Progenitor cell of endocrine pancreas (in vitro differentiated cells): ENCODE measurements at places on chromosomes 13 and 19. TPM values are rescaled to one million over a fixed set of nuclear protein-coding genes. Genes with fewer than 3 reads are reported as not detected.

DNA sequence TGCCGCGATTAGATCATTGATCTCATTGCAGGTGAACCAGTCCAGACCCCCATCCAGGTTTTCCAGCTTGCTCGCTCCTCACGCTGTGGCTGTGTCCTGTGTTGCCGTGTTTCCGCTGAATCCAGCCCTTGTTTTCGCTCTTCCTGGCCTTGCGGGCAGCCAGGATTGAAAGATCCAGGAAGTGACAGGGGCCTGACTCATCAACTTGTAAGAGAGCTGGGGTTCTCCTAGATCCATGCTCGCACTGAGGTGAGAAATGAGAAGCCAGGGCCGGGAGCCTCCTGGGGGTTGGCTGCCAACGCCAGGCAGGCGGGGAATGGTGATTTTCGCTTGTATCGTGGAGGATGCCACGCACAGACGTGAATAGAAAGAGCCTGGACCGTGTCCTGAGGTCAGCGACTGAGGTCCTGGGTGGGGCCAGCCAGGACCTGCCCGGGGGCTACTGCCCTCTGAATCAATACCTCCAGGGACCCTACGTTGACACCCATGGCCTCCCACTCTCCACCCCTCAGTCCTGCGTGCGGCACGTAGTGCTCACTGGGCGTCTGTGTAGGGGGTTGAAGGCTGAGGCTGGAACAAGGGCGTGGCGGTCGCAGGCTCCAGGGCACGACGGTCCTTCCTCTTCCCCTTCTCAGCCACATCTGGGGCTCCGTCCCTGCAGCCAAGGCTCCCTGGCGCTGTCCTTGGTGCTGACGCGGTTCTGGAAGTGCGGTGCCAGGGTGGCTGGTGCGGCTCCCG is 7.3 kb upstream of the PTPRH start:
- DNase-seq, result peak; percentile 84

GRCh38 chr19:39319892-39320248 is 793 bp downstream of the LRFN1 start:
- DNase-seq, result no peak

GRCh38 chr19:926323-926588 is 421 bp downstream of the ARID3A start:
- DNase-seq, result no peak

GRCh38 chr19:7287722-7288121 is 6.5 kb downstream of the INSR start:
- DNase-seq, result no peak

DNA sequence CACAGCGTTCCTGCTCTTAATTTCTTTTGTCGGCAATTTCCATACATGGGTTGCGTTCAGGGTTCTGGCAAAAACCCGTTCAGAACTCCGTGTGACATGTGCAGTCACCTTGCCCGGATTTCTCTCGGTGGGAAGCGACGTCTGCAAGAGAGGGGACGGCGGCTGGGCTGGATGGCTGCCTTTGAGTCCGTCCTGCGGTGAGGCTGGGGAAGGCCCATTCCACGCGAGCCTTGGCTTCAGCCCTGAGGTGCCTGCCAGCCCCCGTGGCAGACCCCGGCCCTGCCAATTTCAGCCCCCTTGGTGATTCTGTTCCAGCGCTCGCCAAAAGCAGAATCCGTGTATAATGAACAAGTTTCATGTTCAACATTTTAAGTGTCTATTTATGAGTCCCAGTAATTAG is 72.6 kb upstream of the TSHZ3 start:
- no peak for DNase-seq

DNA sequence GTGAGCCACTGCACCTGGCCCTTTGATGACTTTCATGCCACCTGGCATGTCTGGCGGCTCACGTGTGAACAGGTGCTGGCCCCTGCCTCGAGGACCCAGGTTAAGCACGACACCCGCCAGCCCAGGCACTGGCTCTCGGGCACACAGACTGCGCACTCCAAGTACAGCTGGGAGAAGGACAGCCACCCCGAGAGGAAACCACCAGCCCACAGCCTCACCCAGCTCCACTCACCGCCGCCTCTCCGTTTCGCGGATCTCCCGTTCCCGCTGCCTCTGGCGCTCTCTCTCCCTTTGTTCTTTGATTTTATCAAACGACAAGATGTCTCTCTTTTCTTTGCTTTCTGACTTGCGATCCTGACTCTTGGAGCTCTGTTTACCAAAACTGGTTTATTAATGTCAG is 27.4 kb upstream of the TINCR start:
- no peak for DNase-seq

DNA sequence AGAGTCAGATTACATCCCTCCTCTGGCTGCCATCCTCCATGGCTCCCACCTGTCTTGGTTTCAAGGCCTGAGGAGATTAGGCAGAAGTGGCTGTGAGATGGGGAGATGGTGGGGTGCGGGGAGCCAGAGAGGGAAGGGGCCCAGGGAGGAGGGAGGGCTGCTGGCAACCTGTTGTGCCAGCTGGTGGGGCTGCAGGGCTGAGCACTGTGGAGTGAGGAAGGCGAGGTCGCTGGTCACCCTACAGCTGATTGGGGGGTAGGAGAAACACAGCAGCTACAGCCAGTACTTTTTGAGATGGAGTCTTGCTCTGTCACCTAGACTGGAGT is 48.3 kb downstream of the CD320 start:
- DNase-seq, result no peak

DNA sequence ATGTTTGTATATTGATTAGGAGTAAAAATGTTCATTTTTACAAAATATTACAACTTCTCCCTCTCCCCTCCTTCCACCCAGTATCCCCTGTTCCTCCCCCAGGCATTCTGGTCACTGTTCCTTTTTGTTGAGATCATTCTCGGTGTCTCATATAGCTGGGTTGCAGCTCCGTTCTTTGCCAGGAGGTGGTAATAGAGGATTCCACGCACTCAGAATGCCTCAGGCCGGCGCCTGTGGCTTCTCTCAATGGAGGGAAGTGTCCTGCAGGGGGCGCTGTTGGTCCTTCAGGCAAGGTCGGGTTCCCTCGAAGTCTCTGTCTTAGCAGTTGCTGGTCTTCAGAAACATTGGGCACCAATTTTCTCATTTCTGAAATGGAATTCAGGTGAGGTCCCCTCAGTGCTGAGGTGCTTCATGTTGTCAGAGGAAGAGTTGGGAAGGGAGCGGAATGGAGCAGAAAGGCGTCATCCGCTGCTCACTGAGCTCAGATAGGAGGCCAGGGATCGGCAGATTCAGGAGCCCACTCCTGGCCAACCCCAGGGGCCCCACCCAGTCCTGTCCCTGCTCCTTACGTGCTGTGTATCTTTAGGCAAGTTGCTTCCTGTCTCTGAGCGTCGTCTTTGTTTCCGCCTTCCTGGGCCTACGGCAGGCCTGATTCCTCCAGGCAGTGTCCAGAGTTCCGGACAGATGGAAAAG is 10.3 kb upstream of the GARIN5A start:
- no peak for DNase-seq

GRCh38 chr19:33462112-33462791 is 59.3 kb downstream of the PEPD start:
- no peak for DNase-seq

- DNase-seq, result no peak
These were observed 699 bp downstream of the IFNL1 start for GRCh38 chr19:39296906-39297305.

GRCh38 chr13:51539887-51540286 is 44.4 kb upstream of the WDFY2 start:
- no peak for DNase-seq

GRCh38 chr19:7734220-7735203 is 2.6 kb upstream of the CLEC4G start:
- no peak for DNase-seq

GRCh38 chr19:51372649-51373504 is at the start of gene NKG7:
TSS of gene NKG7 (minus strand) at chr19:51372654. CDS start at chr19:51372535, 119 bp downstream.
- no peak for DNase-seq

DNA sequence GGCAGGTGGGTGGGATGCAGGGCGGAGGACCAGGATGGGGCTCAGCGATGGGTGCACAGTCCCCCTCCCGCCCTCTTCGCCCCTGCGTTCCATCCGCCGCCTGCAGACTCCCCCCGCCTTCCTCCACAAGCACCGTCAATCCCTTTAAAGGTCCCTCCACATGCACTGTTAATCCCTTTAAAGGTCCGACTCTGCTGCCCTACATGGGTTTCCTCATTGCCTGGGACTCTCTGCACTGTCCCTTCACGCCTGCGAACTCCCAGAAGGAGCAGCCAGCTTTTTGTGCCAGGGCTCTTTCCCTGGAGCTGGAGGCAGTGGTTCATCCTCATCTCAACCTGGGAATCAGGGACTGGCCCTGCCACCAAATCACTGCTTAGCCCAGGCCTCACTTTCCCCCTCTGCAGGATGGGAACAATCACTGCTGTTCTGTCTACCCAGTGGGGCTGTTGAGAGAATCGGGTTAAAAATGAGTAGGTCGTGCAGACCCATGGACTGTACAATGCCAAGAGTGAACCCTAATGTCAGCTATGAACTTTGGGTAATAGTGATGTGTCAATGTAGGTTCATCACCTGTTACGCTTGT is 20.4 kb downstream of the ZNF574 start:
- no peak for DNase-seq

- DNase-seq, result no peak
These were observed 21.2 kb downstream of the RCN3 start for GRCh38 chr19:49549045-49549444.

DNA sequence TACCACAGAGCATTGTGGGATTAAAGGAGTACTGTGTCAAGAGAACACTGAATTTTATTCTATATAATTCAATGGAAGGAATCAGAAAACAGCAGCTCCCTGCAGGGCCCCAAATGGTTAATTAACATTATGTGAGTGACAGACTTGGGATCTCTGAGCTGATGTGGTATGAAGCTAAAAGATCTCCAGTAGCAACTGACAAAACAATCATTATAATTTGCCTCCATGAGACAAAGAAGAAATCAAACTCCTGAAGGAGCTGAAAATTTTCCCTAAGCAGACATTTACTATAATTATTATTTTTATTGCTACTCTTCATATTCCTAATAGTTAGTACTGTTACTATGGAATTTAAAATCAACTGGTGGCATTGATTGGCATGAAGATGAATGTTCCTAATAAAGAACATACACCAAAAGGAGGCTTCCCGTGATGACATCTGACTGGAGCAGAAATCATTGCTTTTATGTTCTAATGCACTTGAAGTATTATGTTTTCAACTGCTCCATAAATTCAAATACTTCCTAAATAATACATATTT is 28.8 kb upstream of the RFC3 start:
- no peak for DNase-seq

GRCh38 chr19:23093832-23094231 is 23.0 kb upstream of the ZNF730 start:
- no peak for DNase-seq

DNA sequence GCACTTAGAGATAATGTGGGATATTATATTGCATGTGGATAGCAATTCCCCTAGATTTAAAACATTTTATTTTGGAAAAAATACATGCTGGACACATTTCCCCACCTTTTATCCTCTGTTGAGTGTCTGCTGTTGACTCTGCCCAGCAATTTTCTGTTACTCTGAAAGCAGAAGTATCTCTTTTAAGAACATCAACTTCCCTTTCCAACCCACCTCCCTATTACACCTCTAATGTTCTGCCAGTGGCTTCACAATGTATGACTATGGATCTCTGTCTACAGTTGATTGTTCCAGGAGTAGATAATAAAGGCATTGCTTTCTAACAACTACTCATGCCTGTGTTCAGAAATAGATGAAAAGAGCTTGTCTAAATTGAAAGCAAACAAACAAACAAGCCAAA is 754.8 kb upstream of the SLITRK6 start:
- no peak for DNase-seq

- no peak for DNase-seq
These were observed 18.5 kb downstream of the RFX2 start for GRCh38 chr19:6091771-6092291.

GRCh38 chr19:12647490-12648071 is 19.0 kb downstream of the MAN2B1 start:
- DNase-seq, result no peak

DNA sequence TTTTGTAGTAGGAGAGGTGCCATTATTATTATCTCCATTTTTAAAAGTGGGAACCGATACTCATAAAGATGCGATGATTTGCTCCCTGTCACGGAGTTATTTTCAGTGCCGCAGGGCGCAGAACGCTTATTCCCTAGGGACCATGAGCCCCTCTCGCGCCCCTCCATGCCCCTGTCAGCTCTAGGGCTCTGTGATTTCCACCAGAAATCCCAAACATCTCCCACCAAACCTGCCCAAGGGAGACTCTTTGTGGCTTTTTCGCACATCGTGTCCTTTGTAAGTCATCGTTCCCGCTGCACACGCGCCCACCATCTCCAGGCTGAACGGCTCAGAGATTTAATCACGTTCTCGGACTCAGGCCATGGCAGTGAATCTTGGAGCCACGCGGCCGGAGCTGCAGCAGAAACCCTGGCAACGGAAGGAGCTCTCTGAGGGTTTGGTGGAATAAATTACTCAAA is 105.1 kb downstream of the DNAJC15 start:
- no peak for DNase-seq

- no peak for DNase-seq
These were observed 75.1 kb downstream of the SLC15A1 start for GRCh38 chr13:98677398-98677797.

- DNase-seq, result no peak
These were observed 32.8 kb downstream of the IGFL2 start for GRCh38 chr19:46180701-46181387.

DNA sequence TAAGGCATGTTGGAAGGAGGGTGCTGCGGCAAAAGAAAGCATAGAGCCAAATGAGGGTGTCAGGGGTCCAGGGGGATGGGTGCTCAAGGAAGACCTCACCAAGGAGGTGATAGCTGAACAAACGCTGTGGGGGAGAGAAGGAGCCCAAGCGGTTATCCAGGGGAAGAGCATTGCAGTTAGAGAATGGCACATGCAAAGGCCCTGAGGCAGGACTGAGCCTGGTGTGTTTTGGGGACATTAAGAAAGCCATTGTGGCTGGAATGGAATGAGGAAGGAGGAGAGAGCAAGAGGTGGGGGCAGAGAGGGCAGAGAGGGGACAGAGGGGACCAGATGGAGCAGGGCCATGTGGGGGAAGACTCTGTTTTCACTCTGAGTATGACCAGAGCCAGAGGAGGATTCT is 6.1 kb upstream of the MYH14 start:
- no peak for DNase-seq

- no peak for DNase-seq
These were observed 254.1 kb upstream of the SOX21 start for GRCh38 chr13:94966422-94966955.

DNA sequence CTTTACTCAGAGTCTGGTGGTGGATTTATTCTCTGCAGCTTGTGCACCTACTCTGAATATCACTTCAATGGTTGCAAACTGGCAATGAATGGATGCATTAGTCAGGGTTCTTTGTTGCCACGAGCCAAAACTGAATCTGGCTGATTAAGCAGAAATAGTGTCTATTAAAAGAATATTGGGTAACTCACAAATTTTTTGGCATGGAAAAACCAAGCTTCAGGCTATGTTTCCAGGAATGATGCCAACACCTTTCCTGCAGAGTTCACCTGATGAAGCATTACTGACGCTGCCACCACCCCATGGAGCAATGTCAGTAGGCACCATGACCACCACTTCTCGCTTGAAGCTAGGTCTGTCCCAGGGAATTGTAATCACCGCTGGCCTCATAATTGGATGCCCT is 597.8 kb upstream of the SLC10A2 start:
- DNase-seq, result no peak

PRR22 gene
- 5.8 and 5.9 TPM in 2 replicates for total RNA-seq

ZNF285 gene
- 13.1 and 14.3 TPM in 2 replicates for total RNA-seq

ETV2 gene
- 1.0 and 1.3 TPM in 2 replicates for total RNA-seq

ZNF575 gene
- total RNA-seq, result 0.60 and 0.74 TPM in 2 replicates

BEST2 gene
- total RNA-seq, result not detected in 2 replicates

TPTE2 gene
- not detected in 2 replicates for total RNA-seq

UNC13A gene
- total RNA-seq, result 3.9 and 4.0 TPM in 2 replicates

TUBA3C gene
- total RNA-seq, result not detected in 2 replicates

SYT5 gene
- 4.3 and 4.8 TPM in 2 replicates for total RNA-seq

WASF3 gene
- 177 and 187 TPM in 2 replicates for total RNA-seq

GARIN5A gene
- 11.6 and 12.0 TPM in 2 replicates for total RNA-seq

ZNF563 gene
- total RNA-seq, result 1.6 and 2.0 TPM in 2 replicates

KCNJ14 gene
- 2.0 TPM in 2 replicates for total RNA-seq
